ENCODE measurements at places on chromosomes 12 and 14.

- no peak for DNase-seq
These were observed 185.1 kb upstream of the C14orf180 start for GRCh38 chr14:104394409-104394851.

- peak; percentile 86 for DNase-seq
These were observed 203.5 kb upstream of the GZMB start for GRCh38 chr14:24837280-24838046.

DNA sequence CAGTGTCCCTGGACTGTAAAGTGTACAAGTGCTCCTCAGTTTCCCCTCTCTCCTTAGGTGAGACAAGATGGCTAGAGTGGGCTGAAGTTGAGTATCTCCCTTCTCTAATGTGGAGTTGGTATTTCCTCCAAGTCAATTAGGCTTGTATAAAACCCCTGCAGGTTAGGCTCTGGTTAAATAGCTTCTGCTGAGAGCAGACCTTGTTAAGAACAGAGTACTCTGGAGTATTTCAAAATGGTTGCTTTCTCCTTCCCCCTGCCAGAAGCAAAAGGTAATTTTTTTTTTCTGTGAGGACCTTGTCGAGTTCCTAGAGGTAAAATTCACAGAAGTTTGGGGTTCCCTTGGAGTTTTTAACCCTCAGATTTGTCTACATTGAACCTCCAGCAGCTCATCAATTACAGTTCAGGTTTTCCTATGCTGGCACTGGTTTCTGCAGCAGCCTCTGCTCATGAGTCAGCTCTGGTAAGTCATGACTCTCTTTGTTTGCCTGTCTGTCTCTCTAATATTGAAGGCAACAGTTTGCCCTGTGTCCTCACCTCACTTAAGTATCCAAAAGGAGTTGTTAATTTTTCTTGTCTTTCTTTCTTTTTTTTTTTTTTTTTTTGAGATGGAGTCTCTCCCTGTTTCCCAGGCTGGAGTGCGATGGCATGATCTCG is 27.8 kb upstream of the GLIPR1 start:
- DNase-seq = peak; percentile 44

DNA sequence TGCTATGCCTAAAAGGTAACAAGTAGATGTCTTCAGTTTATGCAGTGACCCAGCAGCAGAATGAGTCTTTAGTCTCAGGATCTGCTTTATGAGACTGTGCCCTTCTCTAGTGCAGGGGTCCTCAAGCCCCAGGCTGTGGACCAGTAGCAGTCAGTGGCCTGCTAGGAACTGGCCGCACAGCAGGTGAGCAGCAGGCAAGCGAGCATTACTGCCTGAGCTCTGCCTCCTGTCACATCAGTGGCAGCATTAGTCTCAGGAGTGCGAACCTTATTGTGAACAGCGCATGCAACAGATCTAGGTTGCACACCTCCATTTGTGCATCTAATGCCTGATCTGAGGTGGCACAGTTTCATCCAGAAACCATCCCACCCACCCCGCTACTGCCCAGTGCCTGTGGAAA is 38.4 kb downstream of the LRP6 start:
- no peak for DNase-seq

All from fibroblast of skin of scalp (primary cell).